ENCODE measurements at places on chromosomes 2 and 18. TPM values are rescaled to one million over a fixed set of nuclear protein-coding genes. Genes with fewer than 3 reads are reported as not detected.

EML6 gene
- 0.92 TPM for total RNA-seq

TLX2 gene
- total RNA-seq: not detected

ARHGAP15 gene
- total RNA-seq: 11.0 TPM

EN1 gene
- not detected for total RNA-seq

HAUS1 gene
- 21.3 TPM for total RNA-seq

COL3A1 gene
- 875 TPM for total RNA-seq

THAP4 gene
- 31.1 TPM for total RNA-seq

CFAP65 gene
- not detected for total RNA-seq

GRCh38 chr2:86037795-86038192 lies 67.9 kb downstream of the POLR1A start:
- no peak for DNase-seq

DNA sequence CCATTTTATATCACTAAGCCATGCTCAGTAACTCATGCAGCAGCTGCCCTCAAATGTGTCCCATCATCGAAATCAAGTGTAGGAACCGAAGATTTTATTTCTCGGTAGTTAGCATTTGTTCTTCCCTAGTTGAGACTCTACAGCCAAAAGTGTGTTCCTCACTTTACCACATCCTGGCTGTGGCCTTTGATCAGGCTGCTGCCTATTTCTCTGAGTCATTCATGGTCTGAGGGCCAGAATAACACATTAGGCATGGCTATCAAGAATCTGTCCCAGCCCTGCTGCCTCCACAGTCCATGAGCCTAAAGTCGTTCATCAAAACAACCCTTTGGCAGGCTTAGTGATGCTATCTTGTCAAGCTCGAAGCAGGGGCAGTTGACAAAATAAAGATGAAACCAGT lies 300.1 kb downstream of the TDRD15 start:
- no peak for DNase-seq

GRCh38 chr2:189799531-189799930 lies 15.3 kb downstream of the PMS1 start:
- DNase-seq: no peak

- DNase-seq: no peak
These were observed 92.5 kb downstream of the SP3 start for GRCh38 chr2:173872714-173873113.

DNA sequence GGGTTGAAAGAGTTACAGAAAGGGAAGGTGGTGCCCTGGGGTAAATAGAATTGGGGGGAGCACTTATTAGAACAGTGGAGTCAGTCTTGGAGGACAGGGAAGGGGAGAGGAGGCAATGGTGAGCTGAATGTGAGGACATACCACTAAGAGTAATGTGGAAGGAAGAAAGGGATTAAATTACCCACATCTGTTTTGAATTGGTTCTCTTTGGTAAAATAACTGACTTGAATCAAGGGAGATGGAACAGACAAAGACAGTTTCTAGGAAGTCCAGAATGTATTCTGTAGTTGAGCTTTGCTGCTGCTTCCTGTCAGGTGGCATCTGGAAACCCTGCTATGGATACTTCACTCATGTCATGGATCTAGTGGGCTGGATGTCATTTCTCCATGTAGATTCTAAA lies 6.7 kb downstream of the SETBP1 start:
- DNase-seq: no peak

GRCh38 chr2:79982445-79982844 lies 322.1 kb downstream of the LRRTM1 start:
- no peak for DNase-seq

GRCh38 chr2:236464140-236464539 lies 105.5 kb upstream of the ACKR3 start:
- no peak for DNase-seq

DNA sequence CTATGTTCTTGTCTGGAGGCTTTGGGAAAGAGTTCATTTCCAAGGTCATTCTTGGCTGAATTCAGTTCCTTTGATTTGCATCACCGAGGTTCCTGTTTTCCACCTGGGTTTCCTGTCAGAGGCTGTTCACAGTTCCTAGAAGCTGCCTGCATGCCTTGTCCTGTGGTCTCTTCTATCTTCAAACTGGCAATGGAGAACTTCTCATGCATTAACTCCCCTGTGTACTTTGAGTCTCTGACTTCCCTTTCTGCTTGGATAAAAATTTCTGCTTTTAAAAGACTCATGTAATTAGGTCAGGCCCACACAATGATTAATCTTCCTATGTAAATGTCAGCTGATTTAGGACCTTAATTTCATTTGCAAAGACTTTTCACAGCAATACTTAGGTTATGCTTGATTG lies 499.3 kb upstream of the FANCL start:
- no peak for DNase-seq

- no peak for DNase-seq
These were observed 87.0 kb downstream of the WDR7 start for GRCh38 chr18:56738184-56738583.

- DNase-seq: no peak
These were observed 86.0 kb downstream of the TACR1 start for GRCh38 chr2:75113231-75113869.

DNA sequence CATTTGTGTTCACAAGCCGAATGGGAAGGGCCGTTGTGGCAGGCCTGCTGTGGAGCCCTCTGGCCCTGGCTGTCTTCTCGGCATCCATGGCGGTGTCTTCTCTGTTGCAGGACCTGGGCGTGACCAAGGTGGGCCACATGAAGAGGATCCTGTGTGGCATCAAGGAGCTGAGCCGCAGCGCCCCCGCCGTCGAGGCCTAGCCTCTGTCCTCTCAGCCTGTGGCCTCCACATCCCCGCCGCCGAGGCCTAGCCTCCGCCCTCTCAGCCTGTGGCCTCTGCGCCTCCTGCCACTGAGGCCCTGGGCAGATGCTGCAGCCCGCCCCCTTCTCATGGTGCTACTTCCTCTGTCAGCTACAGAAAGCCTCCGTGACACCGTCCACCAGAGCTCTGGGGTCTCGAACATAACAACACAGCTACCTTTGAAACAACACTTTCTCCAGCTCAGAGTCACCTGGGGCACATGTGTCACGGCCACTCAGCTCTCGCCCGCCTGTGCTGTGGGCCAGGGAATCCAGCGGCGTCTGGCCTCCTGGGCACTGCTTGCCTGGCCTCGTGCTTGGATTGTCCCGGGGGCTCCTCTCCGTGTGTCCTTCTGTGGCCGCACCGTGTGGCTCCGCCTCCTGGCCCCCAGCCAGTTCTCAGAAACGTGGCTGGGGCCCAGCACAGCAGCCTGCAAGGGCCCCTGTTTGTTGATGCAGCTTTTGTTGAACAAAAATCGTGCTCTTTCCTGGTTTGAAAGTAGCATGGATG lies 97.1 kb downstream of the USP40 start:
- no peak for DNase-seq

DNA sequence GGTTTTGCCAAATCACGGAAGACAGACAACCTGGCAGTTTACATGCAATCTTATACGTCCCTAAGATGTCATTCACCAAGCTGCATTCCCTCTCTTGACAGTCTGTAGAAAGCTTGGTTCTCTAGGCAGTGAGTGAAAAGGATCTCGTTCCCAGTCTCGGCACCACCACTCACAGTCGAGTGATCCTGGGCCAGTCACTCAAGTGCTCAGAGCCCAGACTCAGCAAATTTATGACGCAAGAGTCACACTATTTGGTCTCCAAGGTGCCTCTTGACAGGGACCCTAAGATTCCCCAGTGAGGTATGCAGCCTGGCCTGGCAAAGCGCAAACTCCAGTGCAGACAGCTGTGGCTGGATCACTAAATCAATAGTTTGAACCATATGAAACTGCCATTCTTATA lies 77.9 kb downstream of the EIPR1 start:
- no peak for DNase-seq

GRCh38 chr2:128643221-128644065 lies 324.8 kb upstream of the HS6ST1 start:
- DNase-seq: no peak

DNA sequence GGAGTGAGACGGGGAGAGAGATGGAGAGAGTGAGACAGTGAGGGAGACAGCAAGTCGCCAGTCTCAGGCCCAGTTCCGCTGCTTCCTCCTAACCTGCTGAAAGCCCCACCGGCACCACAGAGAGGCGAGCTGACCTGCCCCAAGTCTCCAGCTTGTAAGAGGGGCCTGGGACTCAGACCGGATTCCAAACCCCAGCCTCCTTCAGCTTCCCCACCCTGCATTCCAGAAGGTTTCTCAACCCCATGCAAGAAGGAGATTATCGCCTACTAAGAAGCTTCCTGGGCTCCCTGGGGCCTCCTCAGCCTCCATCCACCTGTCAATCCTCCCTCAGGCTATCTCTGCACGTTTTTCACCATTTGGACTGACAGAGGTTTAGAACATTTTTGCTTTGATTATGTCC lies 173.1 kb upstream of the RAB6C start:
- no peak for DNase-seq

Data from thoracic aorta (tissue), 2 donors.